ENCODE measurements at places on chromosomes 1 and 21.

DNA sequence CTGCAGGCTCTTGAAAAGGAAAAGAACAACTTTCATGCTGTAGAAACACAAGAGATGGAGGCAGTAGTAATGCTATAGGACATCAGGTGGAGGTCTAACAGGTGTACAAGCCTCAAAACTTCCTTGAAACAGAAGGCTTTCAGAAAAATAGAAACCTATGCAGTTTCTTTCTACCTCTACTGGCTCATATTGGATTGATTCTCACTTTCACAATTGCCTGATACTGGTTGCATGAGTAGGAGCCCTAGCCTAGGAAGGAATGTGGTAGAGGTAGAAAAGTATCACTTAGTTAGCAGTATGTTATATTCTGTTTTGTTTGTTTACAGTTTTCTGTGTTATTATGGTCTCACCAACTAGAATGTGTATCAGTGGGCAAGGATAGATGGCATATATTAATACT lies 175.4 kb upstream of the GORAB start:
- no peak overlapping the region for H3K4me3 ChIP-seq
- H3K36me3 ChIP-seq, result no peaks in the 10 kb centered on the region
- no peaks in the 10 kb centered on the region for H3K4me1 ChIP-seq
- no peak for DNase-seq
- no peaks in the 10 kb centered on the region for H3K27me3 ChIP-seq

DNA sequence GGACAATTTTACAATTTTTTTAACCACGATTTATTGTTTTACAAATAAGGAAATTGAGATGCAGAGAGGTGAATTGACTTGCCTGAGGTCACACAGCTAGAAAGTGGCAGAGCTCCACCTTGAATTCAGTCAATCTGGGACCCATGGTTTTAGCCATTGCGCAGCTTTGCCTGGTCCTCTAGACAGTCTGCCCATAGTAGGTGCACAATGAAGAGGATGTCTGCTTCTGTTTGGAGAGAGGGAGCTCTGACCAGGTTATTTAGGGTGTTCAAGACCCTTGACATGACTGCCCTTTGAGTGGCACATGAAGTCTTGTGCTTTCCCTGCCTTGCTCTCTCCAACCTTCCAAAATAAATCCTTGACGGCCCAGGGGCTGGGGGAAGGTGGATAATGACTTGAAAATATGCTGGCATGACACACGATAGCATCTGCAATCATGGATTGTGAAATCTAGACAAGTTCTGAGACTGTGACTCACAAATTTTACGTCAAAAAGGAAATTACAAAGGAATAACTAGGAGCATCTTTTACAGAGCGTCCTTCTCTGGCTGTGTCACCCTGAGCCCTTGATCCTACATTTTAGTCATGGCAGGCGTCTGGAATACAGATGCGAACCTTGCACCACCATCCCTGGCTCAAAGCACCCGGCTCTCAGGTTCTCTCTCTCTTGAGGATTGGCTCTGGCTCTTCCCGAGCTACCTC lies 26.2 kb upstream of the ID3 start:
- no peak overlapping the region for H3K4me3 ChIP-seq
- no peak for DNase-seq
- H3K36me3 ChIP-seq, result no peaks in the 10 kb centered on the region
- no peaks in the 10 kb centered on the region for H3K4me1 ChIP-seq
- no peaks in the 10 kb centered on the region for H3K27me3 ChIP-seq

DNA sequence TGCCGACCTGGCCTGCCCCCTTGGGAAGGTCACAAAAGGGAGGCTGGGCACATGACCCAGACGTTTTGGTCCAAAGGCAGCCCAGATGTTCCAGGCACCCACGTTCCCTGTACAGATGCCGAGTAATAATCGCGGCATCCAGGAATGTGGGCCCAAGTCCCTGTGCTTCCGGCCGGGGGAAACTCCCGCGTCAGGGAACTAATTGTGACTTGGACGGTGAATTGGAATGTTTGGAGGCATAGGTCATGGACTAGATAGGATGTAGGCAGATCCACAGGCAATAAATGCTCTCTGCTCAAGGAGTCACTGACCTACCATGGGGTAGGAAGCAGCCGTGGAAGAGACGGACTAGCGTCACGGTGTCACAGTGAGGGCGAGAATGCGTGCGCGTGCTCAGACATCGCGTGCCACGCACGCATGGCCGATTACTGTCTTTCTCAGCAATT lies 178.4 kb downstream of the DUSP10 start:
- no peaks in the 10 kb centered on the region for H3K36me3 ChIP-seq
- H3K4me3 ChIP-seq, result no peak overlapping the region
- DNase-seq, result no peak
- no peaks in the 10 kb centered on the region for H3K4me1 ChIP-seq

GRCh38 chr1:10630661-10631120 lies 155.9 kb downstream of the PEX14 start:
- H3K36me3 ChIP-seq, result peaks cover 13% of the 10 kb centered on the region
- H3K4me1 ChIP-seq, result no peaks in the 10 kb centered on the region
- H3K27ac ChIP-seq, result no peak overlapping the region
- no peaks in the 10 kb centered on the region for H3K27me3 ChIP-seq
- no peak overlapping the region for H3K4me3 ChIP-seq

DNA sequence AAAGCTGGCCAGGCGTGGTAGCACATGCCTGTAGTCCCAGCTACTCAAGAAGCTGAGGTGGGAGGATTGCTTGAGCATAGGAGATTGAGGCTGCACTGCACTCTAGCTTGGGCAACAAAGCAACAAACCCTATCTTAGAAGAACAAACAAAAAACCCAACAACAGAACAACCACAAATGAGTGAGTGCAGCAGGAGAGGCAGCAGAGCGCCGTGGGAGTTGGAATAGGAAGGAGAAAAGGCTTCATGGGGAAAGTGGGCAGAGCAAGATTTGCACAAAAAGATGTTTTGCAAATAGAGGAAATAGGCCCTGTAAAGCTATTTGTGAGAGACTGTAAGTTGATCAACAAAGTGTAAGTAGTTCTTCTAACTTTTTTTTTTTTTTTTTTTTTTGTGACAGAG lies 19.6 kb downstream of the SMAP2 start:
- H3K4me3 ChIP-seq, result no peak overlapping the region
- DNase-seq, result no peak
- peaks cover 90% of the 10 kb centered on the region for H3K4me1 ChIP-seq
- peak overlapping the region; percentile 36 for H3K27ac ChIP-seq
- no peaks in the 10 kb centered on the region for H3K27me3 ChIP-seq

- no peaks in the 10 kb centered on the region for H3K27me3 ChIP-seq
- H3K27ac ChIP-seq, result no peak overlapping the region
- no peak for DNase-seq
- H3K4me3 ChIP-seq, result no peak overlapping the region
Measured at GRCh38 chr1:34697818-34698217, 57.0 kb upstream of the GJB5 start.

DNA sequence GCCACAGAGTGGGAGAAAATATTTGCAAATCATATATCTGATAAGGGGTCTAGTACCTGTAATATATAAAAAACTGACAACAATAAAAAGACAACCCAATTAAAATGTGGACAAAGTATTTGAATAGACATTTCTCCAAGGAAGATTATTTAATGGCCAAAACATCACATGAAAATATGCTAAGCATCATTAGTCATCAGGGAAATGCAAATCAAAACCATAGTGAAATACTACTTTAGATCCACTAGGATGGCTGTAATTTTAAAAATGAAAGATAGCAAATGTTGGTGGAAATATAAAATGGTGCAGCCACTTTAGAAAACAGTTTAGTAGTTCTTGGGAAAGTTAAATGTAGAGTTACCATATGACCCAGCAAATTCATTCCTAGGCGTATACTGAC lies 118.7 kb upstream of the KIF26B start:
- H3K36me3 ChIP-seq, result no peaks in the 10 kb centered on the region
- no peak for DNase-seq
- no peak overlapping the region for H3K27ac ChIP-seq
- H3K27me3 ChIP-seq, result no peaks in the 10 kb centered on the region
- H3K4me3 ChIP-seq, result no peak overlapping the region

DNA sequence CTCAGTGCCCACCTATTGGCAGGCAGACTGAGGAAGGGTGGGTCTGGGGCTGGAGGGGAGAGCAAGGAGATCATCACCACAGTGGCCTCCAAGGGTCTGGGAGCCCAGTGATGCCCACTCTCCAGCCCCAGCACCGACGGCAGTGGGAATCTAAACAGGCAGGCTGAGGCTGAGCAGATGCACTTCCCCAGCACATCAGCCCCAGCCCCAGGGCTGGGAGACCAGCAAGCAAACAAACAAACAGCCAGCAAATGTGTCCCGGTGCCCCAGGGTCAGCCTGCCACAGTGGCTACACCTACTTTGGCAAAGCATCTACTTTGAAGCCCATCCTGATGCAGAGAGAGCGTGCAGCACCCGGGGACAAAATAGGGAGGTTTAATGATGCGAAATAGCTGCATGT lies 216.3 kb upstream of the ZC3H12A start:
- no peaks in the 10 kb centered on the region for H3K27me3 ChIP-seq
- no peaks in the 10 kb centered on the region for H3K36me3 ChIP-seq
- no peak overlapping the region for H3K4me3 ChIP-seq
- DNase-seq, result no peak
- no peaks in the 10 kb centered on the region for H3K4me1 ChIP-seq

GRCh38 chr1:206851341-206852010 lies 13.9 kb upstream of the IL20 start:
- H3K27me3 ChIP-seq, result no peaks in the 10 kb centered on the region
- no peak for DNase-seq
- no peaks in the 10 kb centered on the region for H3K36me3 ChIP-seq
- H3K4me1 ChIP-seq, result no peaks in the 10 kb centered on the region
- H3K27ac ChIP-seq, result no peak overlapping the region

DNA sequence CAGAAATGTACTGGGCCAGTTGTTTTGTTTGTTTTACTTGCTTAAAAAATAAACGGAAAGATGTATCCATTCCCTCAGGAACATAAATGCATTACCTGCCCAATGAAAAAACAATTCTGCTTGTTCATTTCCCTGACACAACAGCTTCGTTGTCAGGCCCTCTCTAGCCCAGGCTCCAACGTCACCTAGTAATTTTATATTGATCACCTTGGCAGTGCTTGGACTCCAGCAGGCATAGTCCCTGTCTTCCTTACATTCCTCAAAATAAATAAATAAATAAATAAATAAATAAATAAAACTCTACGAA lies 1.2 kb downstream of the CEP170 start:
- peaks cover 11% of the 10 kb centered on the region for H3K4me1 ChIP-seq
- DNase-seq, result no peak
- no peaks in the 10 kb centered on the region for H3K36me3 ChIP-seq
- peak overlapping the region; percentile 93 for H3K27ac ChIP-seq

- peaks cover 32% of the 10 kb centered on the region for H3K36me3 ChIP-seq
- H3K27ac ChIP-seq, result no peak overlapping the region
- H3K4me3 ChIP-seq, result no peak overlapping the region
- no peaks in the 10 kb centered on the region for H3K27me3 ChIP-seq
Measured at GRCh38 chr1:45344499-45344898, 4.3 kb upstream of the MUTYH start.

DNA sequence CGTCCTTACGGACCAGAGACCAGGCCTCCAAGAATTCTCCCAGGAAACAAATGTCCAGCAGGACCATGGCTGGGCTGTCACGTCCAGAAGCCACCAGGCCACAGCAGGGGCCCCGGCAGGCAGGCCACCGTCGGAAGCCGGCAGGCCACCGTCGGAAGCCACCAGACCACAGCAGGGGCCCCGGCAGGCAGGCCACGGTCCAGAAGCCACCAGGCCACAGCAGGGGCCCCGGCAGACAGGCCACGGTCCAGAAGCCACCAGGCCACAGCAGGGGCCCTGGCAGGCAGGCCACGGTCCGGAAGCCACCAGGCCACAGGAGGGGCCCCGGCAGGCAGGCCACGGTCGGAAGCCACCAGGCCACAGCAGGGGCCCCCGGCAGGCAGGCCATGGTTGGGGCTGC lies 67.0 kb upstream of the PDE9A start:
- H3K36me3 ChIP-seq, result no peaks in the 10 kb centered on the region
- no peak for DNase-seq
- H3K27ac ChIP-seq, result no peak overlapping the region
- no peaks in the 10 kb centered on the region for H3K4me1 ChIP-seq
- no peaks in the 10 kb centered on the region for H3K27me3 ChIP-seq
- H3K4me3 ChIP-seq, result no peak overlapping the region

Data from effector memory CD4-positive, alpha-beta T cell (primary cell).